PC-9 (cell line): ENCODE measurements at places on chromosomes 1 and 21.

DNA sequence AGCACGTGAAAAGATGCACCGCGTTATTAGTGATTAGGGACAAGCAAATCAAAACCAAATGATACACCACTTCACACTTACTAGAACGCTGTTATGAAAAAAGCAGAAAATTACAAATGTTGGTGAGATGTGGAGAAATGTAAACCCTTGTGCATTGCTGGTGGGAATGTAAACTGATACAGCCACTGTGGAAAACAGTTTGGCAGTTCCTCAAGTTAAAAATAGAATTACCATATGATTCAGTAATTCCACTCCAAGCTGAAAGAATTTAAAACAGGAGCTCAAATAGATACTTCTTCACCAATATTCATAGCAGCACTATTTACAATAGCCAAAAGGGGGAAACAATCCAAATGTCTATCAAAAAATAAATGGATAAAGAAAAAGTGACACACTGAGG, 10.3 kb upstream of the EVI5 start:
- H3K4me3 ChIP-seq: no peak overlapping the region
- H3K4me1 ChIP-seq: peaks cover 10% of the 10 kb centered on the region; the same call in 1 of the 2 replicates
- H3K27ac ChIP-seq: no peak overlapping the region
- DNase-seq: no peak

GRCh38 chr1:243563732-243564131, 286.3 kb downstream of the AKT3 start:
- DNase-seq: no peak
- peaks cover 30% of the 10 kb centered on the region for H3K36me3 ChIP-seq
- no peaks in the 10 kb centered on the region for H3K27me3 ChIP-seq
- H3K4me3 ChIP-seq: no peak overlapping the region
- H3K27ac ChIP-seq: no peak overlapping the region
- H3K4me1 ChIP-seq: no peaks in the 10 kb centered on the region

DNA sequence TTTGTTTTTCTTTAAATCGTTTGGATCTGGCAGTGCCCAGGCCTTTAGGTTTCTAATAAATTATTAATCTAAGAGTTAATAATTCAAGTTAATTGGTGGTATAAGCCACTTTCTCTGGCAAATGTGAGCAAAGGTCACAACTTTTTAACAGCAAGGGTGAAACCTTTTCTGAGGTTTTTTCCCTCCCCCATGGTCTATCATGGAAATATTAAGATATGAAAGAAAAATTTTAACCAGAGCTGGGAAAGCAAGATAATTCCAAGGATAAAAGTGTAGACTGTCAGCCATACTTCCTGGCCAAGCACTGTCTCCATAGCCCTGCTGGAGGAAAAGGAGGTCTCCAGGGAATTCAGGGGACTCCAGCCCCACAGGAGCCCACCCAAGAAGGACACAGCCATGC, 341.2 kb downstream of the SETD4 start:
- no peaks in the 10 kb centered on the region for H3K36me3 ChIP-seq
- no peak overlapping the region for H3K4me3 ChIP-seq
- H3K4me1 ChIP-seq: no peaks in the 10 kb centered on the region
- H3K27me3 ChIP-seq: no peaks in the 10 kb centered on the region

DNA sequence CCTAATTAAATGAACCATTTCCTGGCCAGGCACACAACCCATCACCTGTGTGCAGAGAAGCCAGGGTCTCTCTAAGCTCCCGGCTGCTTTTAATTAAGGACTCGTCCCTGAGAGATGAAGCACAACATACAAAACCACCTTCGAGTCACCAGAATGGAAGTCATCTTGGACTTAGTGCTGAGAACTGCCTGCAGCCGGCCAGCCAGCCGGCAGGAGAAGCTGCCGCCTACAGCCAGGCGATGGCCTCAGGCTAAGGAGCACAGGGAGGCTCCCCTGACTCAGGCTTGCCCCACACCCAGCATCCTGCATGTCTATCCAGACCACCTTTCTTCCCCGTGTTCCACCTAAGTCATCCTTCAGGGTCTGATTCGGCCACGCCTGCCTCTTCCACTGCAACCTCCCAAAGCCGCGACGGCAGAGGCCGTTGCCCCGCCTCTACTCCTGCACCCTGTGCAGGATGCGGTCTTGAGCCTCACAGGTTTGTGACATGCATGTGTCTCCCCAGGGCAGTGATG, 83.6 kb downstream of the SLC66A1 start:
- no peak overlapping the region for H3K27ac ChIP-seq
- DNase-seq: peak; percentile 33
- H3K36me3 ChIP-seq: no peaks in the 10 kb centered on the region
- H3K4me3 ChIP-seq: no peak overlapping the region
